ENCODE measurements at places on chromosomes 1 and 21.

GRCh38 chr1:161740921-161741320, 8.7 kb upstream of the DUSP12 start:
- DNase-seq: no peak

DNA sequence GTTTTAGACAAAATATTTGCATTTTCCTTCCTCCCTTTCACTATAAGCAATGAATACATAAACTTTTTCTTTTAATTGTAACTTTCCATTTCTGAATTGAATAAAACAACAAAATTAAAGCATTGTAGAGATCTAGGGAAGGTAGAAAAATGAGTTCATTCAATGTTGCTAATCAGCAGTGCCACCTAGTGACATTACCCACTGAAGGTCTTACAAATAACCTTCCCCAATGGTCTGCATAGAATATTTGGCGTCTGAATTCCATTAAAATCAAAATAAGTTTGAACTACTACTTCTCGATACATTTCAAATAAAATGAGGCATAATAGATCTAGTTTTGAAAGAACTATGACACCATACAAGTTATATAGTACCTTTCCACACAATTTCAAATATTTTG, 19.6 kb downstream of the FH start:
- DNase-seq: no peak

- no peak for DNase-seq
These were observed 167.0 kb downstream of the C1orf21 start for GRCh38 chr1:184553845-184554244.

DNA sequence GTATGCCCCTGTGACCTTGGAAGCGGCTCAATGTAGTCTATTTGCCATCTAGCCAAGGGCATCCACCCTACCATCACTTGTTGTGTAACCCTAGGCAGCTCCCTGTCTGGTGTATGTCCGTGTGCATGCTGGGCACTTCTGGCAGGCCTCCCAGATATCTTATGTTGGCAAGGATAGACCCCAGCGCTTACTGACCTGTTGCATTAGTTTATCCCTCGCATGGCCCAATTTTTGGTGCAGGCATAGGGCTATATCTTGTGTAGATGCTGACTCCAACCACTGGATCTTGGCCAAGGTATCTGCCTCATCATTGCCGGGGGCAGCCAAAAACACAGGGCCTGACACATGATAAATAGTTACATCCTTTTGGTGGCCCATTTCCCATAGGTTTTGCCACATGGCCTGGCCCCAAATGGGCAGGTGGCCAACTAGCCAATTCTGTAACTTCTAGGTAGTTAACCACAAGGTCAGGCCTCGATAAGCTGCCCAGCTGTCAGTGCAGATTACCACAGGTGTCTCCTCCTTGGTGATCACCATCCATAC, 14.0 kb upstream of the TBX19 start:
- no peak for DNase-seq

GRCh38 chr21:45990741-45991605, 9.4 kb downstream of the COL6A1 start:
- DNase-seq: peak; percentile 38

GRCh38 chr1:184705271-184705670, 49.4 kb downstream of the EDEM3 start:
- DNase-seq: no peak

GRCh38 chr1:63835128-63835527, 61.3 kb downstream of the ROR1 start:
- no peak for DNase-seq

GRCh38 chr1:101697072-101697471, 299.7 kb downstream of the OLFM3 start:
- DNase-seq: no peak

DNA sequence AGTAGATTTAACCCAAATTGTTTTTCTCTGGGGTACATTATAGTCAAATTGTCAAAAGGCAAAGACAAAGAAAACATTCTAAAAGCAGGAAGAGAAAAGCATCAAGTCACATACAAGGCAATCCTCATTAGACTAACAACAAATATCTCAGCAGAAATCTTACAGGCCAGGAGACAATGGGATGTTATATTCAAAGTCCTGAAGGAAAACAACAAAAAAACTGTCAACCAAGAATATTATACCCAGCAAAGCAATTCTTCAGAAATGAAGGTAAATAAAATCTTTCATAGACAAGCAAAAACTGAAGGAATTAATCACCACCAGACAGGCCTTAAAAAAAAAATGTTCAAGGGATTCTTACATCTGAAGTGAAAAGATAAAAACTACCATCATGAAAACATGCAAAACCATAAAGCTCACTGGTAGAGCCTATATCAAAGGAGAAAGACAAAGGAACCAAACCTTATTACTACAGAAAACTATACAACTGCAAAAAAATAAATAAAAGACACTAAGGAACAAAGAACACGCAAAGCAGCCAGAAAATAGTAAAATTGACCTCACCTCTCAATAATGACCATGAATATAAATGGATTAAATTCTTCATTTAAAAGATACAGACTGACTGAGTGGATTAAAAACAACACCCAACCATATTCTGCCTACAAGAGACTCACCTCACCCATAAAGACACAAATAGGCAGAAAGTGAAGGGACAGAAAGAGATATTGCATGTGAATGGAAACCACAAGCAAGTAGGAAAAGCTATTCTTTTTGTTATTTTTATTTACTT, 113.8 kb upstream of the ZC3H11B start:
- DNase-seq: no peak

DNA sequence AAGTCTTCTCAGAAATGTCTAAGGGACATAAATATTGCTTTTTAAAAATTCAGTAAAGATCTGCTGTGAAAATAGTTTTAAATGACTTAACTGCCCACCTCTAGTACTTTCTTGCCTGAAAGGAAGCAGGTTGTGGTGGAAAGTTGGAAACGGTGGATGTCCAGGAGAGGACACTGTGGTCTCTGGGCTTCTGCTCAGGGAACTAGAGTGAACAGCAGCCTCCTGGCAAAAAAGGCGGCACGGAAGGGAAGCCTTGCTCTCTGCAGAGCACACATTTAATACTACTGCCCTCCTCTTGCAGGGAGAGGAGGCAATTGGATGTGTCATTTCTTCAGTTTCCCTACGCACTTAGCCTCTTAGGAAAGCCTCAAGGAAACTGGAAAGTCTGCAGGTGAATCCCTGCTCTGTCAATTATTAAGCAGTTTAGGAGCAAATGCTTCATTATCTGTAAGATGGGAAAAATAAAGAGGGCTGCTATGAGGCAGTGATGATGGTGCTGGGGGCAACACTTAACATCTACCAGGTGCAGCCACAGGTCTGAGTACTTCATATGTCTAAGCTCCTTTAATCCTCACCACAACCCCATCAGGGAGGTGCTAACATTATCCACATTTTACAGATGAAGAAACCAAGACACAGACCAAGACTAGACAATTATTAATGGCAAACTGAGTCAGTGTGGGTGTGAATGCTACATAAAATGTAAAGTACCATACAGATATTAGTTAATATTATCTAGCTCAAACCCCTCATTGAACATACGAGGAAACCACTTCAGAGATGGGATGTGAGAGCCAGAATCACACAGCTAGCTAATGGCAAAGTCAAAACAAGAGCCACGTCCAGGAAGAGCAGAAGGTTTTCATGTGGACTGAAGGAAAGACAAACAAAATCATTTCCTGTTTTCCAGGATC, 108.9 kb upstream of the ADAR start:
- no peak for DNase-seq

All from left ventricle myocardium superior (tissue), 1 donor.